Neural crest cell (in vitro differentiated cells): ENCODE measurements at places on chromosomes 5 and 9. TPM values are rescaled to one million over a fixed set of nuclear protein-coding genes. Genes with fewer than 3 reads are reported as not detected.

The DRD1 gene
- not detected in 2 replicates for total RNA-seq

The KCNIP1 gene
- 0.57 and 0.96 TPM in 2 replicates for total RNA-seq

The PCDHB4 gene
- total RNA-seq: 2.6 and 2.7 TPM in 2 replicates

The OR1J2 gene
- not detected in 2 replicates for total RNA-seq

The SRA1 gene
- 34.7 and 36.3 TPM in 2 replicates for total RNA-seq

The DAB2 gene
- 9.5 and 10.1 TPM in 2 replicates for total RNA-seq

The STKLD1 gene
- 2.8 and 2.9 TPM in 2 replicates for total RNA-seq

The PTPN3 gene
- 1.1 and 1.3 TPM in 2 replicates for total RNA-seq

The IFNB1 gene
- not detected in 2 replicates for total RNA-seq

The SAP30L gene
- 46.3 and 49.2 TPM in 2 replicates for total RNA-seq

The PALM2AKAP2 gene
- 5.6 and 7.1 TPM in 2 replicates for total RNA-seq

The SOWAHA gene
- total RNA-seq: not detected in 2 replicates

The HTR1A gene
- not detected in 2 replicates for total RNA-seq

The SPATA31E1 gene
- 0.16 and 0.21 TPM in 2 replicates for total RNA-seq

The SLIT3 gene
- 12.6 and 13.3 TPM in 2 replicates for total RNA-seq

The FYB1 gene
- not detected in 2 replicates for total RNA-seq

The ASPN gene
- total RNA-seq: not detected in 2 replicates

The SPINK7 gene
- not detected in 2 replicates for total RNA-seq

The DNLZ gene
- total RNA-seq: 21.3 and 21.7 TPM in 2 replicates

The DOCK8 gene
- total RNA-seq: 0.58 and 0.68 TPM in 2 replicates

The SPATA31D4 gene
- total RNA-seq: not detected in 2 replicates

The FAM221B gene
- total RNA-seq: 0.19 and 0.43 TPM in 2 replicates

The MCTP1 gene
- 1.7 and 1.8 TPM in 2 replicates for total RNA-seq

The PITX1 gene
- not detected in 2 replicates for total RNA-seq

The RGP1 gene
- 34.7 and 34.9 TPM in 2 replicates for total RNA-seq

The FAT2 gene
- not detected in 2 replicates for total RNA-seq

The DDX46 gene
- total RNA-seq: 74.7 and 78.5 TPM in 2 replicates

The FAM240B gene
- total RNA-seq: not detected in 2 replicates

The TTC1 gene
- 48.0 and 49.4 TPM in 2 replicates for total RNA-seq

The PCDHGC5 gene
- total RNA-seq: 2.2 and 3.0 TPM in 2 replicates

The BRD8 gene
- total RNA-seq: 101 and 108 TPM in 2 replicates

The NOTCH1 gene
- total RNA-seq: 99.0 and 99.7 TPM in 2 replicates

The ABO gene
- 0.11 and 0.40 TPM in 2 replicates for total RNA-seq

The SAXO1 gene
- 0.14 TPM in 1 of 2 replicates, not detected in the other for total RNA-seq

The GRM6 gene
- not detected in 2 replicates for total RNA-seq

The SPOCK1 gene
- 75.6 and 89.7 TPM in 2 replicates for total RNA-seq

The HAND1 gene
- not detected in 2 replicates for total RNA-seq

The ARL10 gene
- 37.2 and 40.0 TPM in 2 replicates for total RNA-seq
